ENCODE measurements at places on chromosomes 12 and 14. TPM values are rescaled to one million over a fixed set of nuclear protein-coding genes. Genes with fewer than 3 reads are reported as not detected.

GRIP1 gene
- 0.33 TPM for total RNA-seq

RTN1 gene
- total RNA-seq = 2.8 TPM

CLEC4A gene
- total RNA-seq = 0.07 TPM

IGF1 gene
- total RNA-seq = 0.39 TPM
